ENCODE measurements at places on chromosomes 4 and X.

- no peak for DNase-seq
Observed at GRCh38 chr4:73904491-73904890, 35.3 kb downstream of the CXCL1 start.

DNA sequence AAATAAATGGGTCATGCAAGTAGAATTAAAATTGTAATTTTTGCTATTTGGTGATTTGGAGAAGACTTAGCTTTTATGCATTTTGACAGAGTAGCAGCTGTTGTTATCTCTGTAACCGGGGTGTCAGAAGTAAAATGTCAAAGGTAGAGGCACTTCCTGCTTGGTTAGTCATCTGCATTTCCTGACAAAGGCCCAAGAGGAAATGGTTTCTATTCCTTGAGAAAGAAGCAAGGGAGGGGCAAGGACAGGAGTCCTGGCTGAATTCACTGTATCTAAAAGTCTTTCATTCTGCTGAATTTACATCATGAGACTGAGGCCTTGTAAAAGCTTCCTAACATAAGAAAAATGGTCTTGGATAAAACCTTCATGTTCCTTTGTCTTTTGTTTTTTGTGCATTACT is 550.9 kb upstream of the BOD1L1 start:
- no peak for DNase-seq

GRCh38 chr4:139154134-139154421 is 22.9 kb downstream of the ELF2 start:
- no peak for DNase-seq

DNA sequence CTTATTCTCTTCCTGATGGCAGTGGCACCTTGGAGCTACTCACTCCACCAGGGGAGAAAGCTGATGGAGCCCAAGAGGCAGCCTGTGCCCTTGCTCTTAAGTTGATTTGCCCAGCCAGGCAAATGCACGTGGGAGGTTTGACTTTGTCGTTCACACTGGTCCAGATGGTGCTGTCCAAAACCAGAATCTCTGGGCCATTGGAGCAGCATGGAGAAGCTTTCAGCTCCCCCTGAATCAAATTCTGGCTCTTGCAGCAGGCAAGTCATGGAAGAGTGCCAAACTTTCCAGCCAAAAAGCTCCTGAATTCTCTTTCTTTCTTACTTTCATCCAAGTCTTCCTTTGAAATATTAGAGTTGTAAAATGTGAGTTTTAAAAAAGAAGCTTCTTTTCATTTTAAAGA is 970.4 kb downstream of the RPA4 start:
- no peak for DNase-seq

DNA sequence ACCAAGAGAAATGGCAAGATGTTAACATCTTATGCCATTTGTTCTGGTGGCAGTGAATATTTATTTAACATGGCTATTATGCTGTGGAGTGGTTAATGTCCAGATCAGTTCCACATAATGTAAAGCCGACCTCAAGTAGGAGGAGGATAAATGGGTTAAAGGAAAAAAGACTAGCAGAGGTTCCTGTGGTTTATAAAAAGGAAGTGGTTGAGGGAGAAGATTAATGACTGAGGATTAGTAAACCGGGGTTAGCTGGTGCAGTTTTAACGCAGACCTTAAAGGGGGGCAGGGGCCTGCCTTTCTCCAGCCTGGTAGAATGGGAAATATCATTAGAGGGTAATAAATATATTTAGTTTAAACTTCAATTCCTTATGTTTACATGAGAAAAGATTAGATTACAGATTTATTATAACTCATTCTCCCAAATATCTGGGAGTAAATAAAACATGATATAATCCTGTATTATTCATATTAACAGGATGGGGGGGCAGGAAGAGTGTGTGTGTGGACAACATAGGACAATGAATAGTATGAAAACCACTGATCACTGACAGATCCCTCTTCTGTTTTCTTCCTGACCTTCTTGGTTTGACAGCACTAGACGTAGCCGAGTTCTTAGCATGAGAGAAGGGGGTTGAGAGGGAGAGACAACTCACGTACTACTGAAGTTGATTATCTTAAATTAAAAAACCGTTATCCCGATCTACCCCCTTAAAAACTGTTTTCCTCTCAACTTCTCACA is 124.1 kb upstream of the LIMCH1 start:
- DNase-seq = no peak

DNA sequence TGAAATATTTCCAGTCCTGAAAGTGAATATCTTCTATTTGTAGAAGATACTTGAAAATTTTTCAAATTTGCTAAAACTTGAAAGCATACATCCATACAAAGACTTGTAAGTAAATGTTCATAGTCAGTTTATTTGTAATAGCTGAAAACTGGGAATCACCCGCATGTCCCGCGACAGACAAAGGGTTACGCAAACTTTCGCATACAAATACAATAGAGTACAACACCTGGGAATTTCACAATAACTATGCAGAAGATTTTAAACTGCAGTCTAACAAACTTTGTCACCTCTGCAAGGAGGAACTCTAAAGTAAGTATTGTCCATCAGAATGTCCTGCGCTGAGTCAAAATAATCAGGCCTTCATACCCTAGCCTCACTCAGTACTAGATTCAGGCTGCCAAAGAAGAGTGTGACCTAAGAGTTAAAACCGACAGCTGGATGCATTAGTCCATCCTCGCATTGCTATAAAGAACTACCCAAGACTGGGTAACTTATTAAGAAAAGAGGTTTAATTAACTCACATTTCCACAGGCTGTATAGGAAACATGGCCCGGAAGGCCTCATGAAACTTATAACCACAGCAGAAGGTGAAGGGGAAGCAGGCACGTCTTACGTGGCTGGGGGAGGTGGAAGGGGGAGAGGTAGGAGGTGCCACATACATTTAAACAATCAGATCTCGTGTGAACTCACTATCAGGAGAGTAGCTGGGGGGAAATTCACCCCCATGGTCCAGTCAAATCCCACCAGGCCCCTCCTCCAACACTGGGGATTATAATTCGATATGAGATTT is 60.4 kb downstream of the MMRN1 start:
- no peak for DNase-seq

- no peak for DNase-seq
Observed at GRCh38 chr4:57094832-57095223, 15.4 kb downstream of the IGFBP7 start.

- no peak for DNase-seq
Observed at GRCh38 chr4:185237175-185237574, 27.8 kb downstream of the SNX25 start.

DNA sequence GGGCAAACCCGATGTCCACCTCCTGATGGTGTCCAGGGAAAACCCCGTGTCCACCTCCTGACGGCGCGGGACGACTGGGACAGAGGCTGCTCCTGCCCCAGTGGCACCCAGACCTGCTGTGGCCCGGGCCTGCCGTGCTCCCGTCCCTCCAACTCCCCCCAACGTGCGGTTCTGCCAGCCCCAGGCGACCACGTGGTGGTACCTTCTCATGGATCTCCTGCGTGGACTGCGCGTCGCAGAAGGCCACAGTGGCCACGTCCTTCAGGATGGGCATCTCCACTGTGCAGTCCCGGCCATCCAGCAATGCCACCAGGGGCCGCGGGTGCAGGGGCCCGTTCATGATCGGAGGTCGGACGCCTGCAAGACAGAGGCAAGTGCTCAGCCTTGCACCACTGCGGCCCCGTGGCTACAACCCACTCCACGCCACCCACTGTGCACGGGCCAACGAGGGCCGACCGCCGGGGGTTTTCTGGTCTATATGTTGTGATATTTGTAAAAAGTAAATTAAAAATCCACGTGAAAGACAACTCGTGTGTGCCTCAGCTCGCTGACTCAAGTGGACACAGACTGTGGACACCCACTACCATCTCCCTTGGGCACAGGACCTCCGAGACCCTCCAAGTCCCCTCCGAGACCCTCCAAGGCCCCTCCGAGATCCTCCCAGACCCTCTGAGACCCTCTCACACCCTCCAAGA is 10.8 kb downstream of the CTBP1 start:
- no peak for DNase-seq

DNA sequence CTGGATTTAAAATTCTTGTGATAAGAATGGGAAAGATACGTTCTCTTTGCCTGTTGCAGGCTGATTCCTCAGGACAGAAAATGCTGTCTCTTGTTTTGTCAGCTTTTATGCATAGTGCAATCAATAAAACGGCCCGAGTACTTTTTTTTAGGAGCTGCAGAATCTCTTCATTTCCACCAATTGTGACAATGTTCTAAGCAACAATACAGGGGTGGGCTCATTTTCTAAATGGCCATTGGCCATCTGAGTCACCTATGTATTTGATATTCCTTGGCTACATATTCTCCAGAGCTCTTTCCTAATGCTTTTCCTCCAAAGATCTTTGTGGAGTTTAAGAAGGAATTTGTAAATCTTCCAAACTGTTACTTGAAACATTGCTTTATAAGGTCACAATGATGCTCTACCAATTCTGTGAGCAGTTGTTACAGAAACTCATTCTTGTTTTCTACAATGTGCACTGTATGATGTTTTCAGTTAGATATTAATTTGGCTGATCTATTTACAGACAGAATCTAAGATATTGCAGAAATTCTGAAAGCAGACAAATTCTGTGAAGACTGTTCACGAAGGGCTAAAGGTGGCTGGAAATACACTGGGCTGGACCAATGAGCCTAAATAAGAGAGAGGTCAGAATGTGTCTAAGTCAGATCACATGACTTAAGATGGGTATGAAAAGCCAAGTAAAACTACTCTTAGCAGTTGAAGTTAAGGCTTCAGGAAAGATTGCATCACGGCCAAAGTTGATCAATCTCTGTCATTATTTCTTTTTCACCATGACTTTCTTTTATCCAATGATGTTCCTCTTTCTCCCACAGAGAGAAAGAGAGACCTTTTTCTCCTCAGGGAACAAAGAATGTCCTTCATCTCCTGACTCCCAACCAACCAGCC is 33.4 kb downstream of the TAPT1 start:
- DNase-seq = no peak

Measured in esophagus squamous epithelium (tissue), 5 donors.